Suprapubic skin (tissue), 4 donors: ENCODE measurements at places on chromosomes 7 and 10. TPM values are rescaled to one million over a fixed set of nuclear protein-coding genes. Genes with fewer than 3 reads are reported as not detected.

DNA sequence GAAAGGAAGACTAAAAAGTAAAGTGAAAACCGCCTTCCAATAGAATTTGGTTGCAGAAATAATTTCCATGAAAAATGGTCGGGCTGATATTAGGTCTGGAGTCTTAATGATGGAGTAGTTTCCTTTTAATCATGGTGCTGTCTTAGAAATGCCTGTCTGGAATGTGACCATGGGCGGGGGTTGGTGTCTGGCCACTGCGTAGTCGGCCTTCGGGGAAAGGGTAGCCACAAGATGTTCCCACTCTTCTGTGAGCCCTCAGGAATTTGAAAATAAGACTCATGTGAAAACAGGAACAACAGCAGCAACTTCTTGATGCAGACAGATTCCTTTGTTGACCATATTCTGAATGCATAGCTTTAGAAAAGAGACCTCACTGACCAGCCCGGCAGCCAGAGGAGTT is 176.8 kb downstream of the KIAA1217 start:
- no peak for DNase-seq

DNA sequence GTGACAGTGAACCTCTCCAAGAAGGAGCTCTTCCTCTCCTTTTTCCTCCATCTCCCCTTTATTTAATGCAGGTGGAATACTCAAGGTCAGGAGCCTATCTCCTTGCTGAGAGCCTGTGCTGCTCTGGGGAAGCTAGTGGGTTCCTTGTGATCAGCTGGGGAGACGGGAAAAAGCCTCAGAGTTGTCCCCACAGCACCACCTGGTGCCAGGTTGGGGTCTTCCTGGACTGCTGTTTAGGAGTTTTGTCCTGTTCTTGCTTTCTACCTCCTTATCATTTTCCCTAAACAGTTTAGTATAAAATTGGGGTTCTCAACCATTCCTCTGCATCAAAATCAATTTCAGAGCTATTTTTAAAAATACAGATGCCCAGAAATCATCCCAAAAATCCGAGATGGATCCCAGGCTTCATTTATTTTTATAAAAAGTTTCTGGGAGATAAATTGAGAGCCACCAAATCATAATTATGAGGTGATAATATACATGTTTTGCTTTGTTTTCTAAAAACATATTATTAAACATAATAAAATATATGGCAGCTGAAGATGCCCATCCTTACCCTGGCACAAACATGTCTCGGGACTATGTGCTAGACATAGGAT is 44.3 kb downstream of the MACC1 start:
- DNase-seq = no peak

DNA sequence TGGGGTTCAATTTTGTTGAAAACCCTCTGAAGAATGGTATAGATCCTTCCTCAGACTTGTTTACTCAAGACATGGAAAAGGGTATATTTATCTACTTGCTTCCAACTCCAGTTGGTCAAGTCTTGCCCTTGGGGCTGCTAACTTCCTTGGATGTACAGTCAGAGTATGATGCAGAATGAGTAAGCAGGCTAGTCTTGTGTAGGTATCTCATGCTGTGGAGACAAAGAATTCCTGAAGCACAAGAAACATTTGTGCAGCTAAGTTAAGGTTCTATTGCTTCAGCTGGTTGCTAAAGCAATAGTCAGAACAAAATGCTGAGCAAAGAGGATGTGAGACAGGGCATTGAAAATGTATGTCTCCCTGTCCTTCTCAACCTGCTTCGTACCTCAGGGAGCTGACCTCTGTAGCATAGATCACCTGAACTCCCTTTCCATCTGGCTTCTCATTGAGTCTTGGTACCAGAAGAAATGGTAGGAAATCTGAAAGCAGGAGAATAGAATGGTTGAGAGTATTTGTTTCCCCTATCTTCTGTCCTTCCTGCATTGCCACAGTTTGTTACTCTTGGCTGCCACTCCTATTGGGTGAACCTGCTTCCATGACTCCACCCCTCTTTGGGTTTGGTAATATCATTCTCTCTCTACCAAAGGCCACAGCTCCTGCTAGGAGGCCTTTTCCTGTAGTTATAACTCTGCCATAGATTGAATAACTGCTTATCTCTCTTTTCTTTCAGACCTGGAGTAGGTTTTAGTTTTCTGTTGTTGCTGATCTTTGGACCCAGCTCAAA is 346.0 kb downstream of the PHF14 start:
- DNase-seq = no peak

DNA sequence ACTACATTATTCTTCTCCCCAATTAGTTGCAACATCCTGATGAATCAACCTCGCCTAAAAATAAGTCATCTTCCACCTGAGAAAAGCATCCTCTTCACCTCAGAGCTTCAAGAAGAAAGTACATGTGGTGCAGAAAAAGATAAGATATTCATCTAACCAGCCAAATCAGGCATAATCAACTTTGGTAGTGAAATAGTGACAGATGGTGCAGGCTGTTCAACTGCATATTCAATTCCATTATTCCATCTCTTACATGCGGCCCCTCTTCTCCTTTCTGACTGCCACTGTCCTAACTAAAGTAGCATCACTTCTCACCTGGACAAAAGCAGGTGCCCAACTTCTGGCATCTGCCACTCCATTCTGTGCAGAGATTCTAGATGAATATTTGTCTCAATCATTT is 148.4 kb upstream of the STEAP1 start:
- DNase-seq = no peak

- DNase-seq = no peak
Observed at GRCh38 chr7:67854221-67855178, 857.9 kb downstream of the TYW1 start.

DNA sequence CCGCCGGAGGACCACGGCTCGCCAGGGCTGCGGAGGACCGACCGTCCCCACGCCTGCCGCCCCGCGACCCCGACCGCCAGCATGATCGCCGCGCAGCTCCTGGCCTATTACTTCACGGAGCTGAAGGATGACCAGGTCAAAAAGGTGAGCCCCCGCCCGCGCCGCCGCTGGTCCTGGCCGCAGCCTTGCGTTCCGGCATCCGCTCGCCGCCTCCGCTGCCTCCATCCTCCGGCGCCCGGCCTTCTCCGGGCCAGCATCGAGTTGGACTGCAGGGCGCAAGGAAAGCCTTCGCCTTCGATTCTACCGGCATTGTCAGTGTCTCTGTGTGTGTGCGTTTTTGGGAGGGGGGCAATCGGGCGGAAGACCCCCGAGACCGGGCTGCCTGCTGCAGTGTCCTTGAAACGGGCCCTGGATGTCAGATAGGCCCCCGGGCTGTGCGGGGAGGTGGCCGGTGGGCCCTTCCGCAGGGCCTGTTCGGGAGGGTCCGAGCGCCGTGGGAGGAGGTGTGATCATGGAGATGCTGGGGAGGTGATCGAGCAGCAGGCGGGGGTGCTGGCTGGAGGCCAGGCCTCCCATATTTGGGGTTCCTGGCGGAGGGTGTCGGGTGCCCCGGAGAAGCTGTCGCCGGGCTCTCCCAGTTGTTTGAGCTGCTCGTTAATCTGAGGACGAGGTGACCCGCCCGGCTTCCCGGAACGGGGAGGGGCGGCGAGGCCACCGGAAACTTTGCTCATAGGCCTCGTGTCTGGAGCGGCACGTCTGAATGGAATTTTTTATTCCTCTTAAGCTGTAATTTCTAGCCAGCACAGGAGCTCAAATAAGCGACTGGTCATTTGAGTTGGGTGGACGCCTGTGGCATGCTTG is 40.8 kb downstream of the HK1 start:
- DNase-seq = peak; percentile 87

DNA sequence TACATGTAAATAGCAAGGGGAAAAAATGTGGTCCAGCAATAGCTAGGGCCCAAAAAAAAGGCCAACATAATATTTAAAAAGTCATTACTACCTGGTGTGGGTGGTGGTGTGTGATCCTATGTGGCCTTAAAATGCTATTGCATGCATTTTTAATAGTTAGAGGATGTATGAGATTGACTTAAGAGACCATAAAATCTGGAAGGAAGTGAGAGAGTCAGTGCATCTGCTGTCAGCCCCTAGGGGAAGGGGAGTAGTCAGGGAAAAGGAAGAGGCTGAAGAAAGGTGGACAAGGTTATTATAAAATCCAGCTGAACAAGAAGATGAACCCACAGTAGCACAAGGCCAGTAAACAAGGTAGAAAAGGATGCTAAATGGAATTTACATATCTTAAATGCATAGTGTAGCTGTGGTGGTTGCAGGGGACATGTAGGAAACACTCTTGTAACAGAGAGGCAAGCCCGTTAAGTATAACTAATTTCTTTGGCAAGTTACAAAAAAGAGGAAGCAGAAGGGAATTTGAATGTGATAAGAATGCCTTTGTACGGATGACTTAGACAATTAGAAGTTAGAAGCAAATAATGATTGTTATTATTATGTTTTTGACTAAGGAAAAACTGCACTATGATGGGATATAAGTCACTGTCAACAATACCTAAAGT is 11.9 kb upstream of the NDUFA5 start:
- DNase-seq = no peak

DNA sequence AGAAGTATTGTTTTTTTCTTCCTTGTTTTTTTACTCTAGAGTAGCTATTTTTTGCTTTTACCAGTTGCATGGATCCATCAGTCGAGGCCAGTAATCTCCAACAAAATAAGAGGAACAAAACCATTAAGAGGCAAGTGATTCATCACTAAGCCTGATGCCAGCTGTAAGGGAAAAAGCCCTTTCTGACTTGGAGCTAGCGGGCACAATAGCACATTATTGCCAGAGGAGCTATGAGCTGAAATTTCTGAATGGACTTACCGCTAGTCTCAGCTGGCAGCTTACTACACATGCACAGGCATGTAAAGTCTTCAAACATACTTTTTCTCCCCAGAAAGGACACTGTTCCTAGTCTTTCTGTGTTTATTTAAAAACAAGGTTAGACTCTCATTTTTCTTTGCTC is 41.6 kb upstream of the PTPRZ1 start:
- no peak for DNase-seq

DNA sequence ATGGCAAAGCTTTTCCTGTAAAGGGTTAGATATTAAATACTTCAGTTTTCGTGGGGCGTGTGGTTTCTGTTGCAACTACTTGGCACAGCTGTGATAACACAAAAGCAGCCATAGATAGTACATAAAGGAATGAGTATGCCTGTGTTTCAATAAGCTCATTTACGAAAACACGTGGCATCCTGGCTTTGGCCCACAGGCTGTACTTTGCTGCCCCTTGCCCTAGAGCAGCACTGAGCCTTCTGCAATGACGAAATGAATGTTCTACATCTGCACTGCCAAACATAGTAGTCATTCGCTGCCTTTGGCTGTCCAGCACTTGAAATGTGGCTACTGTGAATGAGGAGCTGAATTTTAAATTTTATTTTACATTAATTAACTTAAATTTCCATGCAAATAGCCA is 376.2 kb upstream of the TPK1 start:
- no peak for DNase-seq

GRCh38 chr7:75885036-75885435 is 6.2 kb downstream of the RHBDD2 start:
- DNase-seq = no peak

DNA sequence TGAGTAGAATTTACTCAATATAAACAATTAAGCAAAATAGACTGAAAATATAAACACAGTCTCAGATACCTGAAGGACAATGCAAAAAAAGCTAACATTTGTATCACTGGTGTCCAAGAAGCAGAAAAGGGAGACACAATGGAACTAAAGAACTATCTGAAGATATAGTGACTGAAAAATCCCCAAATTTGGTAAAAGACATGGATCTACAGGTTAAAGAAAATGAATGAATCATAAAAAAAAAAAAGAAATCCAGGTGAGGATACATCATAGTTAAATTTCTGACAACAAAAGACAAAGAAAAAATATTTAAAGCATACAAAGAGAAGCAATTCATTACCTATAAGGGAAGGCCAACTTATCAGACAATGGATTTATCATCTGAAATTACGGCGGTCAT is 114.7 kb upstream of the PPP1R3A start:
- DNase-seq = no peak

- DNase-seq = no peak
Observed at GRCh38 chr10:98460837-98461499, 14.2 kb upstream of the HPS1 start.

GRCh38 chr7:111363099-111363498 is 199.2 kb downstream of the IMMP2L start:
- DNase-seq = no peak

DNA sequence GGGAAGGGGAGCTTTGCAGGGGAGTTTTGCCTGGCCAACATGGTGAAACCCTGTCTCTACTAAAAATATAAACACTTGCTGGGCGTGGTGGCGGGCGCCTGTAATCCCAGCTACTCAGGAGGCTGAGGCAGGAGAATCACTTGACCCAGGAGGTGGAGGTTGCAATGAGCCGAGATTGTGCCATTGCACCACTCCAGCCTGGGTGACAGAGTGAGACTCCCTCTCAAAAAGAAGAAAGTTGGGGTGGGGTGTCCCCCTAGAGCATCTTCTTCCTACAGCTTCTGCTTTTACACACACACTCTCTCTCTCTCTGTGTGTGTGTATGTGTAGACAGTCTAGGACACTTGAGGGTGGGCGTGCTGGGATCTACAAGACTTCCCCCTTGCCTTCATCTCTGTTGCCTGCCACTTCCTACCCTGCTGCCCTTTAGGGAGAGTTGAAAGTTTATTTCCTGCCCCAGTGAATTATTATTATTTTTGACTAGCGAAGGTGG is 21.7 kb downstream of the PLAU start:
- no peak for DNase-seq

DNA sequence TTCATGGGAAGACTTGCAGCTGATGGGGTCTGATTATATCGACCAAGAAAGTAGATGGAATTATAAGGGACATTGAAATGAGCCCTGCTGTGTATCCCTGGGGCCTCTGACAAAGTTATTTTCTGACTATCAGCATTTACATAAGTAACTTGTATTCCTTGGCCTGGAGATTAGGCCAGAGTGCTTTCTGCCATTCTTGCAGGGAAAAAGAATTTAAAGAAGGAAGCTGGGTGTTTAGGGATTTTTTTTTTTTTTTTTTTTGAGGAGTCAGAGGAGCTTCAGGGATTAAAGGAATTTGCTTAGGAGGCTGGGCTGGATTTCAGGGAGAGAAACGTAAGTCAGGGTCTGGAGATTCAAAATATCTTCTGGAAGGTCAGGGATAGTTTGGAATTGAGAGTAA is 4.6 kb downstream of the SPAM1 start:
- DNase-seq = no peak

CYP2E1 gene
- total RNA-seq = 14.5 TPM

MALRD1 gene
- not detected for total RNA-seq

TACC2 gene
- 261 TPM for total RNA-seq

KLF14 gene
- not detected for total RNA-seq

RELN gene
- total RNA-seq = 1.2 TPM

ENKUR gene
- not detected for total RNA-seq

ARHGAP12 gene
- total RNA-seq = 39.6 TPM

LZTS2 gene
- 88.8 TPM for total RNA-seq

CALML3 gene
- total RNA-seq = 296 TPM
